ENCODE measurements at places on chromosomes 5 and 9.

DNA sequence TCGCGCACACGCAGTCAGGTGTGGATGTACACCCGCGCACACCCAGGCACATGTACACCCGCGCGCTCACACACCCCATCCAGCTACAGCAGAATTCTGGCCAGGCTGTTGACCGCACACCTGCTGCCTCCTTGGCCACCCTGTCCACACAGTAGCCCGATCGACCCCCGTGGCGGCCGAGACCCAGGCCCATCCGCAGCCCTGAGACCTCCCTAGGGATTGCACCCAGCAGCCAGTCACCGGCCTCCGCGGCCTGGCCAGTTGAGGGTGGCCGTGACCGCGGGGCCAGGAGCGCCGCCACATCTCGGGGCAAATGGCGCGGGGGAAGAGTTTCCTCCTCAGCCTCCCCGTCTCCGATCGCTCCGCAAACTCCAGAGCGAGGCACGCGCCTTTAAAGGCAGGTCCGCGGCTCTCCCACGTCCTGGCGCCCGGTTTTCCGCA is 774 bp upstream of the ADAMTS16 start:
- DNase-seq = no peak

DNA sequence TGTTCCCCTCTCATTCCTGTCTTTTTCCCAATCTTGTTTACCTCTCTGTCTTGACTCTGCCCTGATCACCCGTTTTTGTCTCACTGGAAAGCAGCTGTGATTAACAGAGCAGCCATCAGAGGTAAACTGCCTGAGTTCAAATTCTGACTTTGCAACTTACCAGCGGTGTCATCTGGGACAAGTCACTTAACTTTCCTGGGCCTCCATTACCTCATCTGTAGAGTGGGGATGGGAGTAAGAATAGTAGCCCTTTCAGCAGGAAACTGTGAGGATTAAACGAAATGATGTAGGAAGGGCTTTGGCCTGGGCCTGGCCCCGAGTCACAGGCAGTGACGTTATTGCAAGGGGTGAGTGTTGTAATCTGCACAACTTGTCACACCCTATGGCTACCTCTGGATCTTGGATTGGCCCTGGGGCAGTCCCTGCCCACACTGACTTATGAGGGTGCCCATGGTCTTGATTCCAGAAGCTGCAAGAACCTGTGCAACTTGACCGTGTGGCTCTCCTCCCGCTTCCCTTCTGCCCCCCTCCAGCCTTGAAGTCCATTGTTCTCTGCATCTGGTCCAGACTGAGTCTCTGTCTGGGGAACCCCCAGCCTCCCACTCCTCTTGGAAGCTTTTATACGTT is 657 bp upstream of the PCDH12 start:
- DNase-seq = no peak

- no peak for DNase-seq
Observed at GRCh38 chr5:89998519-89999305, 410.8 kb downstream of the CETN3 start.

- no peak for DNase-seq
Observed at GRCh38 chr9:86096386-86096785, 3.0 kb downstream of the GOLM1 start.

- DNase-seq = no peak
Observed at GRCh38 chr9:109311286-109311685, 9.6 kb downstream of the EPB41L4B start.

DNA sequence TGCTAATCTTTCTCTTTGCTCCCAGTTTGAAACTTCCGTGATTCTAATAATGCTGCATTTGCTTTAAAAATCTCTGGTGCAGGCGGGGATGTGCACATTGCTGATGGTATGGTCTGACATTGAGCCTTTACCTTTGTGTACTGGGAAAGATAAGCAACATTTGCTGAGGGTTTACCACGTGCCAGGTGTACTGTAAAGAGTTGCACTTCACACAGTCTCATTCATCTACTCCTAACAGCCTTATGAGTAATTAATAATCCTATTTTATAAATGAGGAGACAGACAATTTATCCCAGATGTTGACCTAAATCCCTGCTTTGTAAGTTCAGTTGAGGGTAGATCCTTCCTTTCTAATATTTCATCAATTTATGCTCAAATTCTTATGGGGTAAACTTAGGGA is 726 bp upstream of the ADGRV1 start:
- no peak for DNase-seq

- no peak for DNase-seq
Observed at GRCh38 chr9:93255494-93255867, 71.5 kb downstream of the WNK2 start.

DNA sequence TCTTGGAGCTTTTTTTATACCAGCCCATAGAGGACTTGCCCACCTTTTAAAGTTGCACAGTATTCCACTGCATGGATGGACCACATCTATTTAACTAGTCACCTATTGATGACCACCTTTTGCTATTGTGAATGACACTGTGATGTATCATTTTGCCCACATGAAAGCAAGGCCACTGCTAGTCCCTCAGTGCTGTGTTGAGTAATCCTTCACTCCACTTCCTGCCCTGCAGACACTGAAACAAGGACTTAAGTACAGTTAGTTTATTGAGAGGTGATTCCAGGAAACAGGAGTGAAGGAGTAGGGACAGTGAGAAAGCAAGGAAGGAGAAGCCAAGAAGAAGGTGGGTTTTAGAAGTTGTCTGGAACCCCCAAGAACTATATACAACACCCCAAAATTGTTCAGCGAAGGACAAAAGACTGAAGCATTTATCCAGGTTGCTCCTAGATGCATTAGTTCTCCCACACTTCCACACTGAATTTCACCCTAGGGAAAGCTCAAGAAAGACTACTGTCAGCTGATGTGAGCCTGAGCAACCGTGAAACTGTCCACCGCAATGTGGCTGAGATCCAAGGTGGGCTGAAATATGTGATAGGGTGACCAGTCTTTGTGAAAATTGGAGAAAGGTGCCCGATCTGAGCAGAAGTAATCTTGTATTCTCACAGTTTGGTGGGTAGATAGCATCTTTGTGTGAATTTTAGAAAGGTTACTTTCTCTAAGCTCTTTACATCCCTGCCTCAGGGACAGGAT is 45.2 kb upstream of the ANKRD31 start:
- DNase-seq = no peak

GRCh38 chr9:107335331-107335730 is 52.3 kb downstream of the RAD23B start:
- DNase-seq = no peak

DNA sequence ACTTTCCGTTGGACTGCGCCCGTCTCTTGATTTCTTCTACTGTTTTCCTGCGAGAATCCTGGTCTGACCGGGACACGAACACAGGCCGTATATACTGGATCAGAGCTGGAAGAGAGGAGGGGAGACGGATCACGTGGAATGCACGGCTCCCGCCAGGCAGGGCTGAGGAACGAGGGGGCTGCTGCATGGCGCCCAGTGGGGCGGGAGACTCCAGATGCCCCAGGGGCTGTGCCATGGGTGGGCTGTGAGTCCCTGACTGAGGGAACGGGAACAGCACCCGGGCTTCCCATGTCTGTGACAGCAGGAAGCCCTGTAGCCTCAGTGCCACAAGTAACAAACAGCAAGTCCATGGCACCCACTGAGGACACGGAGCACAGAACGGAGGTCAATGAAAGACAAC is 34.0 kb downstream of the LPCAT1 start:
- DNase-seq = no peak

DNA sequence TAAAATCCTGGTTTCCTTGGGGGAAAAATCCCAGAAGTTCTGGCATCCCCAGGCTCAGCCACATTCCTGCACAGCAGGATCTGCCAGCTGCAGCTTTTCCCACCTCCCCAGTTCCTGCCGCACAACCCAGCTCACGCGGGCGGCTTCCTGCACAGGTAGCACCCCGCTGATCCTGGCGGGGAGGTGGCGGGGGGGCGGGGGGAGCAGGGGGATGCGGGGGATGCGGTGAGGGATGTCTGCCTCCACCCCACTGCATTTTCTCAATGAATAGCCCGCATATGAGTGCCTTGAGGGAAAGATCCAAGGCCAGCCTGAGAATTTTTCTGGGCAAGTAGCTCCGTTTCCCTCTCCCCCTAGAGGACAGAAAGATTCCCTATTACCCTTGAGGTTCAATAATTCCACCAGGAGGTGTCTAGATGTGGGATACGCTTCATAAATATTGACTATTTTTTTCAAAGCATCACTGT is 21.1 kb downstream of the GFPT2 start:
- no peak for DNase-seq

GRCh38 chr9:81293651-81294050 is 395.7 kb downstream of the TLE1 start:
- DNase-seq = no peak

DNA sequence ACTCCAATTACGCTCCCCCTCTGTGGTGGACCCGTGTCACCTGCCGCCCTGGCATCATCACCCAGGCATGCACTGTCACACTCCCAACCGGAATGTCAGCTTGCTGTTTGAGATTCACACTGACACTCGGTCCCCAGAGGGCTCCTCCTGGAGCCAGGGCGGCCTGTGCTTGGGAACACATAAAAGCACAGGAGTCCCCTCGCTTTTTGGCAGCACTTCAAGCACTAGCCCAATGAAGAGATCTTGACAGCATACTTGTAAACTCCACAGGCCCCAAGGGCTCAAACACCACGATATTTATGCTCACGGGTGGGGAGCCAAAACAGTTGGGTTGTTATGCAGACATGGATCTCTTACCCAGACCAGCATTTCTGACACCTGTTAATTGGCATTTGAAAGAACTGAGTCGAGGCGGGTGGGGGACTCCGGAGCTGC is 90.8 kb upstream of the EGFLAM start:
- DNase-seq = no peak

DNA sequence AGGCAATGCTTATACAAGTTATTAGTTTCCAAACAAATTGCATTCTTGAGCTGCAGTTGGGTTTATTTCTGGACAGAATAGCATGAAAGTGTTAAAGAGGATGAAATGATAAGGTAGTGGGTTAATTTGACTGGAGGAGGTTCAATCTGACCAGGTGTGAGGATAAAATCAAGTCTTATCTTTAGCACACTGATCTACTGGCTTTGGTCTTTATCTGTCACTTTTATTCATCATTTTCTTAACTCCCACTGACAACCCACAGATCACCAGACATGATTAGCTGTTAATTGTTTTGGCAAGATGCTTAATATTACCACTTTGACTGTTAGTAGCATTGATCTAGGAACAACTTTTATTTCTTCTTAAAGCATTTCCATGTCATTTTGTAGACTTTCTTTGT is 74.4 kb upstream of the CNTLN start:
- DNase-seq = no peak

GRCh38 chr5:130112246-130112645 is 208.0 kb downstream of the CHSY3 start:
- DNase-seq = no peak

DNA sequence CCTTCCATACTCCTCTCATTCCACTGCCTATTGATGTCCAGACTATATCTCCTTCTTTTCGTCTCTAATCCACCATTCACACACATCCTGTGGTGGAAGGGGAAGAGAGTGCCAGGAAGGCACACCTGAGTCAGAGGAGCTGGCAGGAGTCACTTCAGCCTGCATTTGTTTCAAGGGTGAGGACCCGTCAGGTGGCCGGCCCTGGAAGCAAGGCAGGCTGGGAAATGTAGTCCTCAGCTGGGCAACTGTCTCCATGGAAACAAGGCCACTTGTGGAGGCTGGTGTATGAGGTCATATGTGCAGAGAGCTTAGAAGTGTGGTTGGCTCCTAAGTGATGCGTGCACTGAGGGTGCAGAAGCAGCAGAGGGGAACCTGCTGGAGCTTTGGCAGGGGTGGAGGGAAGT is 278.4 kb downstream of the NSG2 start:
- DNase-seq = no peak

DNA sequence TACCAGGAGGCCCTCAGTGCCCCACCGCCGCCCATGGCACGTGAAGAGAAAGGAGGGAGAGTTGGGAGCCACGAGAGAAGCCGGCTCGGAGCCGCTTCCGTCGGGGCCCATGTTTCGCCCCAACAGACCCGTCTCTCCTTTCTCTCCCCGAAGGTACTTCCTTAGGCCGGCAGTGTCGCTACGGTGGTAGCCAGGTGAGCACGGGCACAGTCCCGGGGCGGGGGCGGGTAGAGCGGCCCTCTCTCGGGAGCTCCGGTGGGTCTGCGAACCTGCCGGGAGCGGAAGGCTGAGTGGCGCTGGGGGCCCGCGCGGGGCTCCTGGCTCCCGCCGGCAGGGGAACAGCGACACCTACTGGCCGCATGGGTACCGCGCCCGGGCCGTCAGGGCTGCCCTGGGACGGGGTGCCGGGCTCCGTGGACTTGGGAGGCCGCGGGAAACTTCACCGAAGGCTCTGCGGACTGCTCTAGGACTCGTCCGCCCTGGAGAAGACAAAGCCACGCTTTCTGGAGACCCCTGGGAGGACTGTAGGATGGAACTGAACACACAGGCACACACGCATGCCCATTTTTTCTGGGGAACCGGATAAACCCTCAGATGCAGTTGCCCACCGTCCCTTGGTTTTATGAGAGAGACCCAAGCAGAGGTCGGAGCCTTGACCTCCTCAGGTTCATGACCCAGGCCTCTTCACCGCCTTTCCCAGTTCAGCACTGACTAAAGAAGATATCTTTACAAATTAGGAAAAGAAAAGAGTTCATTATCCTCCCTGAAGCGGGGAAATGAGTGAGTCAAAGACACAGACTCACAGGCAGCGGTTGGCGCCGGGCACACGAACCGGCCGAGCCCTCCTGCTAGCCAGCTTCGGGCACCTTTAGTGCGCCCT is 202.5 kb downstream of the MEF2C start:
- peak; percentile 62 for DNase-seq

DNA sequence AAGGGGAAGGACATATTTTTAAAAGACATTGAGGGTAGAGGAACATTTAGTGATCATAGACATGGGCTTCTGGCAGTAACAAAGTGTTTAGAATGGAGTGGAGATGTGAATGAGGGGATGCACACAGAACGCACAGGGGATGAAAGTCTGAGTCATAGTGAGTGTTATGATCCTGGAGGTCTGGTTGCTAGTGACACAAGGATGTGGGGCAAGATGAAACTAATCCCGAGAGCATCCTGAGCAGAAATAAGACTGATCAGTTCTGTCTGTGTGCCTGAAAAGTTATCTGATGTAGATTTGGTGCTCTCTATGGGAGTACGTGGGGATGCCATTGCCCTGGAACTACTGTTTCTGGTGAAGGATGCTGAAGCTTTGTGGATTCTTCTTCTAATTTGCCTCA is 141.1 kb downstream of the CHSY3 start:
- no peak for DNase-seq

- DNase-seq = no peak
Observed at GRCh38 chr9:114315723-114316363, 7.1 kb upstream of the ORM1 start.

- DNase-seq = no peak
Observed at GRCh38 chr5:157669701-157670097, 1.6 kb upstream of the C5orf52 start.

GRCh38 chr9:116687754-116688135 is 640 bp downstream of the TRIM32 start:
- no peak for DNase-seq

GRCh38 chr9:15529566-15530324 is 19.0 kb upstream of the PSIP1 start:
- DNase-seq = no peak

- DNase-seq = no peak
Observed at GRCh38 chr9:73597771-73598170, 446.1 kb downstream of the ANXA1 start.

DNA sequence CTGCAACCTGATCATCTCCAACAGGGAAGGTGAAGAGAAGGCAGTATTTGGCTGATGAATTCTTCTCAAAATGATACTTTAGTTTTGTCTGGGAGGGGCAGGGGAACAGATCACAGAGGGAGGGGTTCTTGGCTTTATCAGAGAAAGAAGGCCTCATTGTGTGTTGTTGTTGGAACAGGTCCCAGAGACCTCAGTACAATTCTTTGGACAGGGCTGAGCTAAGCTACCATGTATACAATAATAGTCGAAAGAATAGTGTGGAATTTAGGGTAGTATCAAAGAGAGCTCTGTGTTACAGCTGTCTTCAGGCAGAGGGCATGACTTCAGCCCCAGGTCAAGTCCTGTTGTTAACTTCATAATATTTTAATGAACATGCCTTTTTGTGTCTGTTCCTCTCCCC is 39.9 kb downstream of the ARHGAP26 start:
- no peak for DNase-seq
